ENCODE measurements at places on chromosomes 6 and 20.

- no peak for DNase-seq
Observed at GRCh38 chr6:129276986-129277385, 394.0 kb downstream of the LAMA2 start.

DNA sequence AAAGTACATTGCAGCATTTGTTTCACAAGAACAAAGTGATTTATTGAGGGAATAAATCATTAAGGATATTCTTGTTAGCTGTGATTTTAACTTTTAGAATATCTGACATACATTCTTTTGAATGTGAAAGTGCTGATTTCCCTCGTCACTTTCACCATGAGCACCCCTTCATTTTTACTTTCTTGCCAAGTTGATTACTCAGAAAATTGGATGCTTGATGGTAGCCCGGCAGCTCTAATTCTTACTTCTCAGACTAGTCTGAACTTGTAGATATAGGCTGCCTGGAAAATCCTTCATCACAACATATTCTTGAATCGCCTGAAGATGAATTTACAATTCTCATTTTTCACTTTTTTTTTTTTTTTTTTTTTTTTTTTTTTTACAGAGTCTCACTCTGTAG, 147.1 kb upstream of the SMLR1 start:
- no peak for DNase-seq

DNA sequence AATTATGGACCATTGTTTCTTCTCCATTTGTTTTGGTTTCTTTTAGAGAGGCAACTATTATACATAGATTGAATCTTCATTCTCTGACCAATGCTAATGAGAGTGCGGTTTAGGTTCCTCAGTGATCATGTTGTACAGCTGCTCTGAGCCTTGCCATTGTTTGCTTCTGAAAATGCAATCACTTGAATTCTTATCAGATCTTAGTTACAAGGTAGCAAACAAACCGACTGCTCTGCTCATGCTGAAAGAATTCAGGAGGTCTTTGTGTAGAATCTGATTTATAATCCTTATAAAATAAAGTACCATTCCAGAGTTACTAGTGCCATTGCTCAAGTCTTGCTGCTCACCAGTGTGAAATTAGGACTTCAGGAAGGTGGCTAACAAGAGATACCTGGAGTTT, 569.1 kb upstream of the ID4 start:
- DNase-seq = no peak

DNA sequence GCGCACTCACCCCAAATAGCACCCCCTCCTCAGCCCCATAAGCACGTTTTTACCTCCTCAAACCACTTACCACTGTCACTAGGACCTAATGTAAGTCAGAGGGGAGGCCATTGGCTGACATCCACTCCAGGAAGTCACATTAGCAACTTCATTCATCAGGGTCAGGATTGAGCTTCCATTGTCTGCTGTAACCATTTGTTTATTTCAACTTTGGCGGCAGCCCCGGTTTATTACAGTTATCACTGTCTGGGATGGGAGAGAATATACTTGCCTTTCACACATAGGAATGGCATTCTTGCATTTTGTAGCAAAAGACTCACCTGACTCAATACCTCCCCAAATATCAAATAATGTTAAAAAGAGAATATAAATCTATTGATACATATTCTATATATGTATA, 38.3 kb downstream of the MAFB start:
- no peak for DNase-seq

DNA sequence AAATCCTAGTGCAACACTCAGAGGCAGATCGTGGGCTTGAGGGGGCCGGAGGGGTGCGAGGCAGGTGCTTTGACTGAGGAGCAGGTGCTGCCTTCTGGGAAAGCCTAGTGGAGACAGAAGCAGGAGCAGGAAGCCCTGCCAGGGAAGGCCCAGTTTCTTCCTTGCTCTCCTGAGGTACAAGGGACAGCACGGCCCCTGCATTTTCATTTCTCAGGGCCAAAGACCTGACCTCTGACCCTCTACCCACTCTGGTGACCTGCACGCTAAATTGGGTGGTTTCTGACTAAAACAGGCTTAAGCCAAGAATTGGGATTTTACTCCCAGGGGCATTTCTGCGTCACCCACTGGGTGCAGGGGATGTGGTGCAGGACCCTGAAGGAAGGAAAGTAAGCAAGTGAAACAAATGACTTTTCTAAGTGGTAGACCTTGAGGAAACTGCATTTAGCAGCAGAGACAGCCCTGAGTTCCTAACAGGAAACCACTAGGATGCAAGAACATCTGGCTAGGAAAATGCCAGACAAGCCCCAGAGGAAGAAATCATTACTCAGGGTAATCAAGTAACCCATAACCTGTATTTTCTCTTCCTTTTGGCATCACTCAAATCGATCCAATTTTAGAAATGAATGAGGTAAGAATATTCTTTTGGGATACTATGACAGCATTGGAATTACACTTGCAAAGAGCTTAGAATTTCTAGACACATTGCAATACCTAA, 141.7 kb downstream of the CD164 start:
- DNase-seq = no peak

GRCh38 chr6:164321297-164321696, 906.8 kb downstream of the QKI start:
- DNase-seq = no peak

DNA sequence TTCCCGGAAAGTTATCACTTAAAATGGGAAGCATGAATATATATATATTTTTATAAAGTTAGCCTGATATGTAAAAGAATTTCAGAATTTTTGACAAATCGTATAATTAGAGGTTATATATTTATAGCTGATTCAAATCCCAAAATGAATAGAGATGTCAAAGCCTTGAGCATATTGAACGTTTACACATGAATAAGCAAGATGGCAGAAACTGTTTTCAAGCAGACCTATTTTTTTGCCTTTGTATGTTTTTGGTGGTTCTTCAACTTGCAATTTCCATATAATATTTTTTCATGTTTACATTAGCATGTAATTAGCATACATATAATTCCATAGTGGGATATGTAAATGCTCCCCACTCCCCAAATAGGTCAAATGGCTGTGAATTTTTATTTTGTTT, 189.9 kb downstream of the PRL start:
- DNase-seq = no peak

- no peak for DNase-seq
Observed at GRCh38 chr6:7479801-7480266, 61.6 kb upstream of the DSP start.

GRCh38 chr6:83292900-83293843, 100.0 kb downstream of the RWDD2A start:
- no peak for DNase-seq

- DNase-seq = no peak
Observed at GRCh38 chr20:52962183-52962582, 10.0 kb upstream of the TSHZ2 start.

DNA sequence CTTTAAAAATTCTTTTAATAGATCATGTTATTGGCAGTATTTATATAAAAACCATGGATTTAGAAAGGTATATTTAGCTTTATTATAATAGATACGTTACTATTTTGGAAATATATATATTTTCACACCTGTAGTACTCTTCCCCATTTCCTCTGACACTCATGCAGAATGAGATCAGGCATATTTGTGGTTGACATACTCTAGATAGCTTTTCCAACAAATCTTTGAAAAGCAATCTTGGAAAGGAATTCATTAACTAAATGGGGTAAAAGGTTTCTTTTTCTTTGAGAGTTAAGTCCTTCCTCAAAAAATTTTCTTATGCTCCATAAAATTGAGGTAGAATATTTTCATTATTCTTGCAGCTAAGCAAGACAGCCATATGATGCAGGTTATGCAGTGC, 14.5 kb downstream of the ASF1A start:
- DNase-seq = no peak

DNA sequence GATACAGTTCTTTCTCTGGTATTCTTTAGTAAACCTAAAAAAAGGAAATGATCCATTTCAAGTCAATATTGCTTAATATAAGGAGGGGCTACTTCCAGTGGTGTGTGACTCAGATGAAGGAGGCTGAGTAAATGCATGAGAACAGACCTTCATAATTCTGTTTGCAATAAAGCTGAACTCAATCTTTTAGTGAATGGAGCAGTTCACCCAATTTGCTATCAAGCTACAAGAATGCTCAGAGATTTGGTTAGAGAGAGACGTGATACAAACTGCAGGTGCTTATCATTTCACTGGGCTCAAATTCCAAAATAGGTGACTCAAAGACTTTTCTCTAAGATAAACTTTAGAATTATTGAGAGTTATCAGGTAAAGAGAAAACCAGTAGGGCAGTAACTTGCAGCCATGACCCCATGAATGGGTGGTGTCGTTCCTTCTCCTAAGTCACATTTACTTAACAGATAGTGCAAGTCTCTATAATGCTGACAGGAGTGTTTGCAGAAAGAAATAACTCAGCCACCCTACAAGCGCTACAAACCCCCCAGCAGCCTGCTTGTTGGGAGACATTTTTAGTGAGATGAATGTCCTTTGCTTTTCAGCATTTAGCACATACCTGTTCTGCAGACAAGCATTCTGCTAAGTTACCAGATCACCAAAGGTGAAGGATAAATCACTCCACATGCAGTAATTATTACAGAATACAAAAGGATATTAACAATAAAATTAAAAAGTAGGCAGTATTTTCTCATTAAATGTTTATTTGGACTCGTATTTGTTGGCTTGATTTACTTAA, 16.4 kb upstream of the BLOC1S5 start:
- DNase-seq = no peak

DNA sequence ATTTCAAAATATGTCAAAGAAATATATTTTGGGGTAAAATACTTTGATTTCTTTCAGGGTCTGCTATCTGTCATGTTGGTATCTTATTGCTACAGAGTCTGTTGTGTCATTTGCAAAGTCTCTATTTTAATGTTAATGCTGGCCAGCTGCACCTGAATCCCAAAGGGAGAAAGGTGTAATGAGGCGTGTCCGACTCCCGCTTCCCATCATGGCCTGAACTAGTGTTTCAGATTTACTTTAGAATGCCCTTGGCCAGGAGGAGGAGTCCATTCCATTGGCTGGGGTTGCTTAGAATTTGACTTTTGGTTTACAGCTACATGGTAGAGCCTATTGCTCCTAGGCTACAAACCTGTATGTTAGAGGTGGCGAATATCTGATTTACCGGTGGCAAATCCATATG, 69.3 kb downstream of the FAM50B start:
- DNase-seq = no peak

GRCh38 chr20:62670156-62670555, 27.9 kb downstream of the SLCO4A1 start:
- no peak for DNase-seq

GRCh38 chr6:13274707-13275434, 53.5 kb downstream of the TBC1D7 start:
- DNase-seq = no peak

DNA sequence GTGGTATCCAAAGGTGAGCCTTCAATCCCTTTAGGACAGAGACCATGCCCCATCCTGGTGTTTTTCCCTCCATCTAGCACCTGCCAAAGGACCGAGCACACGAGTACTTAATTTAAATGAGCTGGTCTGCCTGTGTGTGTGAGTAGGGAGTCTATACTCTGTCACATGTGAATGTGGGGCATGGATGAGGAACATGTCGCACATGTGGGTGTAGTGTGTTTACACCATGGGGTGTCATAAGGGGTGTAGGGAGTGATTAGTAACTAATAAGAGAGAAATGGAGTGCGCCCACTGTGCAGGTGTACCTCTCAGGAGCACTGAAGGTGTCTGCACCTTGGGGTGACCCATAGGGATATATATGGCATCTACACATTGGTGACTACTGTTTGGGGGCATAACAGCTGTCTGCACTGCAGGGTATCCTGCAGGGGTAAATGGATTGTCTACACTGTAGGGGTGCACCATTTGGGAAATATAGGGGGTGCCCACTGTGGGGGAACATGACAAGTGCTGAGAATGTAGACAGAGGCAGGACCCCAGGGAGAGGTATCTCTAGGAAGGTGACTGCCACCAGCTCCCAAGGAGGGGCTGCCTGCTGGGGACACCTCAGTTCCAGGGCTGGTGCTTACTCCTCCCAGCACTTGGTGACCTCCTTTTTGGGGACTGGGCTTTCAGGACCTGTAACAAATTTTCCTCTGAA, 53.5 kb downstream of the EBF4 start:
- DNase-seq = no peak

DNA sequence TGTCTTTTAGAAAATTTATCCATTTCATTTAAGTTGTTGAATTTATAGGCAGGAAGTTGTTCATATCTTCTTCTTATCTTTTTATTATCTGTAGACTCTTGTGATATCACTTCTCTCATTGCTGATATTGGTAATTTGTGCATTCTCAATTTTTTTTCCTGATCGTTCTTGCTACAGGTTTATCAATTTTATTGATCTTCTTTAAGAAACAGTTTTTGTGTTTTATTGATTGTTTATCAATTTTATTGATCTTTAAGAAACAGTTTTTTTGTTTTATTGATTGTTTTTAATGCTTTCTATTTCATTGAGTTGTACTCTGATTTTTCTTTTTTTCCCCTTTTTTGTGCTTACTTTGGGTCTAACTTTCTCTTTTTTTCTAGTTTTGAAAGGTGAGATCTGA, 23.8 kb upstream of the SLC22A2 start:
- DNase-seq = no peak

DNA sequence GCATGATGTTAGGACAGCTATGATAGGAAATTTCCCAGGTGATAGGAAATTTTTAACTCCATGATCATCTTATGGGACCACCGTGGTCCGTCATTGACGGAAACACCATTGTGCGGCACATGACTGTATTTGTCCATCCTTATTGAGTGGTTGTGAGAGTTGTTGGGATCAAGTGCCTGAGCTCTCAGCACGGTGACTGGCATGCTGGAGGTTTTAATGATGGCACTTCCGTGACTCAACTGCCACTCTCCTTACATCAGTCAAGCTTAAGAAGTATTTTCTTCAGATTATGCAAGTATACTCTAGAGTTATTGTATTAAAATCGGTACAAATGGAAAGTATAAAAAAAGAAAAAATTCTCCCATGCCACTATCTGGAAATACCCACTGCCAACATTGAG, 20.7 kb downstream of the PBOV1 start:
- no peak for DNase-seq

- DNase-seq = no peak
Observed at GRCh38 chr6:147675281-147675680, 166.8 kb downstream of the SAMD5 start.

GRCh38 chr6:33633462-33634158, 12.5 kb downstream of the ITPR3 start:
- DNase-seq = no peak

GRCh38 chr20:60817891-60818290, 434.2 kb upstream of the CDH4 start:
- no peak for DNase-seq

- no peak for DNase-seq
Observed at GRCh38 chr6:37827603-37828265, 8.2 kb downstream of the ZFAND3 start.

DNA sequence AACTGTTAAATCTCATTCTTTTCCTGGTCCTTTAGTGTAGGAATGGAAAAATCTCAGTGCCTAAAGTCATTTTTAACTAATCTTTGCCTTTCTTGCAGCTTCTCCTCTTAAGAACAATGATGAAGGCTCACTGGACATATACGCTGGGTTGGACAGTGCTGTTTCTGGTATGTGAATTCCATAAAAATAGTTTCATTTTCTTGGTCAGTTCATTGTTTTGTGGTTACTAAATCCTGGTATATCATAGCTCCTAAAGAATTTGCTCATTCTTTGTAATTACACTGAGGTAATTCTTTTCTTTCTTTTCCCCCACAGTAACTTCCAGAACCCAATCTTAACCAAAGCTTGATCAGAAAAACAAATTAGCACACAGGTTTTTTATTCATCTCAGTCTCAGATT, 23.4 kb downstream of the CASP8AP2 start:
- DNase-seq = no peak
